Keratinocyte (primary cell): ENCODE measurements at places on chromosomes 6 and 20.

DNA sequence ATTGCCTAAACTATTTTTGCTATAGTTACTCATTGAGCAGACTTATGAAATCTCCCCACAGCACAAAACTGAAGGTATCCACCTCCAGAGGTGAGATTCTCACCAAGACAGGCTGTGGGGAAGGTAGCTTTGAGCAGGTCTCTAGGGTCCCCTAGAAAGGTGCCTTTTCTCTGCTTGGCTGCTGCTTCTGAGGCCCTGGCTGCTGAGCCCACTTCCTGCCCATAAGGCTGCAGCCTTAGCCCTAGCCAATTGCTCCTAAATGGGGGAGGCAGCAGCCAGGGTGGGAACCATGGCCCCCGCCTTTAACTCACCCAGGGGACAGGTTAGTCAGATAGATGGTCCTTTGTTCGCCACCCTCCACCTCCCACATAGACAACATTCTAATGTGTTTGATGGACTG lies 3.6 kb downstream of the NT5E start:
- DNase-seq = no peak

- no peak for DNase-seq
Measured at GRCh38 chr6:169799474-169799926, 48.1 kb downstream of the ERMARD start.

GRCh38 chr6:109516929-109517328 lies 33.9 kb upstream of the ZBTB24 start:
- DNase-seq = no peak

- DNase-seq = no peak
Measured at GRCh38 chr6:1622220-1622850, 12.6 kb downstream of the FOXC1 start.

DNA sequence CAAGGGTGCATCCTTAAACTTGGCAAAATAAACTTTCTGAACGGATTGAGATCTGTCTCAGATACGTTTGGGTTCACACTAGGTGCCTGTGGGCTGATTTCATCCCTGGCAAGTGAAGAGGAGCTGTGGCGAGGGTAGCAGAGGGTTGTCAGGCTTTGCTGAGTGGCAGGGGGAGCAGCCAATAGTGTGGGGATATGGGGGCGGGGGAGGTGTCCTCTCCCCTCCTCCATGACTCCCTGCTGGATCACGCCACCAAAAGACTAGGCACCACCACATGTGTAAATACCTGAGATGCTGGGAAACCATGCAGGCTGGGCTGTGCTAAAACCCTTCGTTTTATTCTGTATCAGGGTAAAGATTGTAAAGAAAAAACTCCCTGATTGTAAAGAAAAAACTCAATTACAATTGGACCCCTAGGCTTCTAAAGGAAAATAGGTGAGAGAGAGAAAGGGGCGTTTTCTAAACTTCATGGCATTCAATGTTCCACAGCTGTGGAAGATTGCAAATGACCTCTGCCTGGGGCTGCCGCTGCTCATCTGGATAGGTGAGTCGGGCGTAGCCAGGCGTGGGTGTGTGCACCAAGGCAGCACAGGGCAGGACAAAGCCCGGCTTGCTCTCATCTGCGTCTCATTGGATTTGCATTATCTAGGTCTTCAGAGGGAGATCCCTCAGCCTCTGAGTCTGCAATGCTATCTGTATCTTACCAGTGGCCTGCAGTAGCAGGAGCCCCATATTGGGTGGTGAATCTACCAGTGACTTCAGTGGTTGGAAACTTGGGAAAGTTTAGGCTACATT lies 26.9 kb upstream of the ADTRP start:
- DNase-seq = peak; percentile 44

- DNase-seq = no peak
Measured at GRCh38 chr20:21361266-21361665, 36.1 kb downstream of the NKX2-4 start.

GRCh38 chr20:7497985-7498384 lies 442.3 kb downstream of the HAO1 start:
- DNase-seq = peak; percentile 78

DNA sequence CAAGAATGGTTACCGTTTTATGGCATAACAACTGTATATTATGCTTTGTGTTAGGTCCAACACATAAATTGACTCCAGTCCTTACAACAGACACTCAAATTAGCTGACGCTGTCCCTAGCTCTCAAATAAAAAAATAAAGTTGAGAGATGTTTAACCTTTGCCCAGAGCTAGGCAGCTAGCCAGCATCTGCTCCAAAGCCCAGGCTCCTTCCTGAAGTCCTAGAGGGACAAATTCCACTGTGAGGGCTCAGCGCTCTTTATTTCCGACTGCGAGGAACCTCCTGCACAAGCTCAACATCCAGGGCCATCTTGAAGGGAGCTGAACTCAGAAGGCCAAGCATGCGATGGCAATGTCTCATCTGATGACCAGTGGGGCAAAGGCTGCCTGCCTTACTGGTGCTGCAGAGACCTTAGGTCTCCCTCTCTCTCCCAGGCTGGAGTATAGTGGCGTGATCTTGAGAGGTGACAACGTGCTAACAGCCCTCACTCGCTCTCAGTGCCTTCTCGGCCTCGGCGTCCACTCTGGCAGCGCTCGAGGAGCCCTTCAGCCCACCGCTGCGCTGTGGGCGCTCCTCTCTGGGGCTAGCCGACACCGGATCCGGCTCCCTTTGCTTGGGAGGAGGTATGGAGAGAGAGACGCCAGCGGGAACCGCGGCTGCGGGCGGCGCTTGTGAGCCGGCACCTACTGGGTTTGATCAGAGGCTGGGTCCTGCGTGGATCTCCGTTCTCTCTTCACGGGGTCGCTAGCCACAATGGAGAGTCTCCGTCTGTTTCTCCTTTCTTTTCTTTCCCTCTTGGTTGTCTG lies 24.7 kb upstream of the GFOD1 start:
- no peak for DNase-seq

GRCh38 chr6:51818520-51819022 lies 268.8 kb downstream of the PKHD1 start:
- no peak for DNase-seq

GRCh38 chr20:41276317-41276751 lies 41.2 kb downstream of the ZHX3 start:
- DNase-seq = no peak

DNA sequence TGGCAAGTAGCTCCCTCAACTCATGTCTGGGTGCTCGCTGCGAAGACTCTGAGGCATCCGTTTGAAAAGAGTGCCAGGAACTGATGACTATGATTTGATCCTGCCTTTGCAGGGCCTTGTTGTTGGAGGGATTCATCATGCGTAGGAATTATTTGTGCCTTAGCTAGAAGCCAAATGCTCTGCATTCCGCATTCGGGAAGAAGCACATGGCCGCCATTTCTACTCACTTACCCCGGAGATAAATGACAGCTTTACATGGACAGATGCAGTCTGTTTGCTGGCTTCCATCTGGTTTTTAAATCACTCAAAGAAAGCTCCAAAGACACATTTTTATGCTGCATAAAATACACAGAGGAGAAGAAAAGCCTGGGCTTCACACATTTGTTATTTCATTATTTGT lies 363.3 kb upstream of the CDH4 start:
- no peak for DNase-seq

GRCh38 chr6:10961837-10962236 lies 75.0 kb downstream of the SYCP2L start:
- no peak for DNase-seq

- DNase-seq = no peak
Measured at GRCh38 chr6:148831064-148831463, 84.2 kb downstream of the UST start.

GRCh38 chr6:66328200-66328599 lies 621.2 kb upstream of the EYS start:
- DNase-seq = no peak

- no peak for DNase-seq
Measured at GRCh38 chr20:47735412-47736400, 49.6 kb downstream of the SULF2 start.

DNA sequence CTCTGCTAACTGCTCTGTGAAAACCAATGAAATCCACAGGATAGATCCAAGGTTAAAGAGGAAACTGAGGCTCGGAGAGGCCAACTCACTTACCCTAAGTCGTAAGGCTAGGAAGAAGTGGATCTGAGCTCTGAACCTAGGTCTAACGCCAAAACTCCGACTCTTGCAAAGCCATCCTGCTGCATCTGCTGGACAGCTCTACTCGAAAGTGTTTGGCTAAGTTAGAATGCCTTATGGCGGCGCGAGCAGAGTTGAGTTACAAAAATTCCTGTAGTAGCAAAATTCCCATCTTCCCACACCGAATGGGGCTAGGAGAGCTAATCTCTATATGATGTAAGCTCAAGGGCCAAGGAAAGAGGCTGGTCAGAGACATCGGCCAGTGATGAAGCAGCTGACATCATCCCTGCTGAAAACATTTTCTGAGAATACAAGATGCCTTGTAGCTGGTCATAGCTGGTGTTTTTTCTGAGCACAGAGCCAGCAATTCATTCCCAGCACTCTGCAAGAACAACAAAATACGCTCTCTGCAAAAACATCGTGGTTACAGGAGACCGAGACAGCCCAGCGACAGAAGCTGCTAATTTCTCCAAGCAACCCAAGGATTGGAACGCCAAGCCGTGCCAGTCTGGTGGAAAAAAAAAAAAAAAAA lies 1.8 kb downstream of the SPATA2 start:
- DNase-seq = no peak

GRCh38 chr6:168363811-168364792 lies 44.5 kb upstream of the DACT2 start:
- no peak for DNase-seq

DNA sequence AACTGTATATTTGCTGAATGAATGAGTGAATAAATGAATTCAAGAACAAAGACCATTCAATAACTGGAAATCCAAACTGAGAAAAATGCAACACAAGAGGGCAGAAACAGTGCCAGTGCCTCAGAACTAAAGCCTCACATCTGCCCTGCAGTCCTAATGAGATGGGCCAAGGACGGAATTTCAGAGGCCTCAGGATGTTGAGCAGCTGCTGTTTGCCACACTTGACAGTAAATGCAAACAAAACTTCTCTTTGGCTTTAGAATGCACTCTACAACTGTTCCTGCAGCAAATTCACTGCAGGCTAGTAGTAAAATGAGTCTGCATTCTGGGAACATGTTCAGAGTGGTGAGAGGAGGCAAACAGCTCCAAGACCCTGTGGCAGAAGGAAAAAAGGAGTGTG lies 177.6 kb upstream of the LRFN2 start:
- no peak for DNase-seq

- DNase-seq = no peak
Measured at GRCh38 chr20:38673261-38673660, 51.0 kb upstream of the SLC32A1 start.
